Stimulated activated CD8-positive, alpha-beta memory T cell treated with anti-CD3 and anti-CD28 coated beads, Interleukin-2, amount 100 ng/mL, for 48 hours (primary cell): ENCODE measurements at places on chromosomes 16 and 17.
A peak's percentile ranks its signal among the peaks of the same experiment; 100 is the strongest.

GRCh38 chr17:81512562-81513371, at the start of gene ACTG1:
Gene ACTG1 (minus strand): TSS chr17:81512799. CDS start chr17:81512354, 445 bp downstream.
- DNase-seq, result peak; percentile 87

GRCh38 chr16:69508033-69508755, 57.6 kb upstream of the NFAT5 start:
- DNase-seq, result no peak

DNA sequence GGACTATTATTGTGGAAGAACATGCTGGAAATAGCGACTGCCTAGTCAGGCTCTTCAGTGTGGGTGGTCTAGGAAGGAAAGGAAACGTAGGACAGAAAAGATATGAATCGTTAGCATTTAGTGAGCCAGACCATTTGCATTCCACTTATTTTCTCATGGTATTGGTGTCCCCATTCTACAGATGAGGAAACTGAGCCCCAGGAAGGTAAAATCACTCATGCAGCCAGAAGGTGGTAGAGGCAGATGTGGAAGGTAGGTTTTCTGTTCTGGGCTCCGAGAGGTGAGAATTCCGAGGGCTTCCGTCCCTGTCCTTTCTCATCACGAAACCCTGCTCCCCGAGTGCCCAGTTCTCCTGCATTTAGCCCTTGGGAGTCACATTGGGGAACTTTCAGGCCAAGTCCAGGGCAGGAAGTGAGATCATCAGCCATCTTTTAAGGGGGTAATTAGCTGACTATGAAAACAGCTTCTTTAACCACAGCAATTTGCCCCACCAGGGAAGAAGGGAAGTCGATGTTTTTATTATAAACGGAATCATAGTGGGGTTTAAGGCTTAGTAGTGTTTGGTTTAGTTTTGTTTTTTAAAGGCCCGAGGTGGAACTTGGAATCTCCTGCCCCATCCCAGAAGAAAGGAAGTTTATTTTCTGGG, 110.7 kb upstream of the IRX3 start:
- DNase-seq, result no peak

GRCh38 chr17:67642488-67642887, 75.2 kb upstream of the NOL11 start:
- DNase-seq, result no peak

DNA sequence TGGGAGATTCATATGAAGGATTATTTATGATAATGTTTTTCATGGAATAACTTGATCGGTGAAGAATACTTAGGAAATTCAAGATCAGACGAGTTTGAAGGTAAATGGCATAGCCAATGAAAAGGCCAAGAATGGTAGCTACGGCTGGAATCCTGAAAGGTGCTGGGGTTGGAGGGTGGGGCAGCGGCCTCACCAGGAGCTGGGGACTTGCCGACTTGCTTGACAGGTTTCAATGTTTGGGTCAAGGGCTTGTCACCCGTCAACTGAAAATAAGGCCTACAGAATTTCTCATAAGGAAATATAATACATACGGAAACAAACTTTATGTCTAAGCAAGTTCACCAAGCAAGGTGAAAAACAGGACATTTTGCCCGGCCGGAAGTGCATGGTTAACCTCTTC, 9.9 kb downstream of the CRYM start:
- no peak for DNase-seq

DNA sequence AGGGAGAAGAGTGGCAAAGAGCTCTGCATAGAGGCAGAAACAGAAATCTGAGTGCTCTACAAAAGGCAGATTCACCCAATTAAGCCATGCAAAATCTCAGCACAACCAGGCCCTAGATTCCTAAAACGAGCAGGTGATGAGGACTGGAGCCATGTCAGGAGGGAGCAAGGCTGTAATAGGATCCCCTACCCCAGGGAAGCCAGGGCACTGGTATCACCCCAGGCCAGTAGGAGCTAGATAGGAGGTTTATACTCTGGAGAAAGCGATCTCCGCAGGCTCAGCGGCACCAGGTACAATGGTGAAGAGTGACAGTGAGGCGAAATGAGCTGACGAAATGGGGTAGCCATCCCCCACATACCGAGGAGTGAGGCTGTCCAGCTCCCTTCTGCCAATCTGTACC, 171.5 kb downstream of the PARN start:
- no peak for DNase-seq

- no peak for DNase-seq
These were observed 12.1 kb upstream of the NLK start for GRCh38 chr17:28030386-28030785.

- DNase-seq, result no peak
These were observed 169.8 kb downstream of the PITPNC1 start for GRCh38 chr17:67546578-67547527.

DNA sequence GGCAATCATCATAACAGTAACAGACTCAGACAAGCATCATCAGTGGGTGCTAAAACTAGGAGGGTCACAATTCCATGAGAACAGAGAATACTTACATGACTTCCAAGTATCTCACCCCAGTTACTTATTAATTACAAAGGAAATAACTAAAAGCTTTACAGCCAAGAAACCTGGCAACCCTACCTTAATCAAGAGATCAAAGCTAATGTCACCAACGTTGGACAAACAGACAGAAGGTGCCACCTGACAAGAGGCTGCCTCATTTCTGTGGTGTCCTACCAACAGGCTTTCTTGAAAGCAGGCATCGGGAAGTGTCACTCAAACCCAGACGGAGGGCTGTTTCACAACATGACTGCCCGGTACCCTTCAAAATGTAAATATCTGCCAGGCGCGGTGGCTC, 84.6 kb downstream of the RMI2 start:
- no peak for DNase-seq

- no peak for DNase-seq
These were observed 103.9 kb upstream of the NETO2 start for GRCh38 chr16:47247690-47248089.

- no peak for DNase-seq
These were observed 1.3 kb downstream of the NLK start for GRCh38 chr17:28043741-28044140.

DNA sequence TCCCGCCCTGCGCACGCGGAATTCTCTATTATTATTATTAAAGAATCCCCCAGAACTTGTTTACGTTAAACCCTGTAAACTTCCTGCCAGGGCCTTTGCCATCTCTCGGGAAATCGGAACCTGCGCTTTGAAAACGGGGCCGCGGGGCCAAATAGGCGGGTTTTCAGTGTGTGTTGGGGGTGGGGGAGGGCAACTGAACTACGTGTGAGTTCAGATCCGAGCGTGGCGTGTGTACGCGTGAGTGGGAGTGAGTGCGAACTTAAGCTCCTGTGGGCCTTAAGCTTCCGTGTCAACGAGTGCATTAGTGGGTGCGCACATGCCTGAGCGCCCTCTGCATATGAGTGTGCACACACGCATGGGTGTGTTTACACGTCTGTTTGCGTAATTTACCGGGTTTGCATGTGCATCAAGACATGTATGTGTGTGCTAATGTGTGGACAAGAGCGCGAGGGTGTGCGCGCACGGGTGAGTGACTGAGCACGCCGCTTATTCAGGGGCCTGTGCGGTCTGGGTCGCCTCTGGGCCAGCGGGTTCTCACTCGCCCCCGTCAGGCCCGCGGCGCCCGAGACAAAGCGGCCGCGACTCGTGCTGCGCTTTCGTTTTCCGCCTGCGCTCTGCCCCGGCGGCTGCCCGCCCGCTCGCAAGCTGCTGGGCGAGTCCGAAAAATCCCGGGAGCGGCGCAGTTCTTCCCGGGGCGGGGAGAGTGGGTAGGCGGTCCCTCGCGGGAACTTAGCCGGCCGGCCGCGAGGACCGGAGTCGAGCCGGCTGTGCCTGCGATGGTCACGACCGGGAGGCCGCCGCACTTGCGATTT, 1.2 kb upstream of the FOXF1 start:
- DNase-seq, result no peak

- no peak for DNase-seq
These were observed 2.9 kb upstream of the DEF8 start for GRCh38 chr16:89945654-89946053.

- no peak for DNase-seq
These were observed 23.6 kb downstream of the METTL22 start for GRCh38 chr16:8645141-8645521.

DNA sequence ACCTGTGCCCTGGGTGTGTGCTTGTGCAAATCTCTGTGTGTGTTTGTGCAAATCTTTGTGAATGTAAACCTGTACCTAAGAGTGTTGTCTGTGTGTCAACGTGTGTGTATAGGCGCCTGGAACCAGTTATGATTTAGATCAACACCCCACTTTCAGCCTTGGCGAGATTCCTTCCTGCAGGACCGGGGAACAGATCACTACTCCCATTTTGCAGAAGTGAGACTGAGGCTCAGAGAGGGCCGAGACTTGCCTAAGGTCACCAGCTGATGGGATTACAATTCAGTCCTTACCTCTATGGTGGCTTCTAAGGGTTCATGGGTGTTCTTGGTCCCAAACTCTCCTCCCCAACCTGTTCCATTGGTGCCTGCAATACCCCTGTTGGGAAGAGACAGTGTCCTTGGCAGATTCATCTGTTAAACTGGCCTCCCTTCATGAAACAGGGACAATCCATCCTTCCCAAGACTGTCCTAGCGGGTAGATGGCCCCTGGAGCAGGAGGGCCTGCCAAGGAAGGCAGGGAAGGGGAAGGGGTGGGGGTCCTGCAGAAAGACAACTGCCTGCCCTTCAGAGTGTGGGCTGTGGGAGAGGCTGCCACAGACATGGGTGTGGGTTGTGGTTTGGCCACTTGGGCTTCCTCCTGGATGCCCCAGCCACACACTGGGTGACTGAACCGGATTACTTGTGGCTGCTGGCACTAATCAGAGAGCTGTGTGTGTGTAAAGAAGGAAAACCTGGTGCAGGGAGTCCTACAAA, 6.9 kb upstream of the MAPK7 start:
- DNase-seq, result no peak

DNA sequence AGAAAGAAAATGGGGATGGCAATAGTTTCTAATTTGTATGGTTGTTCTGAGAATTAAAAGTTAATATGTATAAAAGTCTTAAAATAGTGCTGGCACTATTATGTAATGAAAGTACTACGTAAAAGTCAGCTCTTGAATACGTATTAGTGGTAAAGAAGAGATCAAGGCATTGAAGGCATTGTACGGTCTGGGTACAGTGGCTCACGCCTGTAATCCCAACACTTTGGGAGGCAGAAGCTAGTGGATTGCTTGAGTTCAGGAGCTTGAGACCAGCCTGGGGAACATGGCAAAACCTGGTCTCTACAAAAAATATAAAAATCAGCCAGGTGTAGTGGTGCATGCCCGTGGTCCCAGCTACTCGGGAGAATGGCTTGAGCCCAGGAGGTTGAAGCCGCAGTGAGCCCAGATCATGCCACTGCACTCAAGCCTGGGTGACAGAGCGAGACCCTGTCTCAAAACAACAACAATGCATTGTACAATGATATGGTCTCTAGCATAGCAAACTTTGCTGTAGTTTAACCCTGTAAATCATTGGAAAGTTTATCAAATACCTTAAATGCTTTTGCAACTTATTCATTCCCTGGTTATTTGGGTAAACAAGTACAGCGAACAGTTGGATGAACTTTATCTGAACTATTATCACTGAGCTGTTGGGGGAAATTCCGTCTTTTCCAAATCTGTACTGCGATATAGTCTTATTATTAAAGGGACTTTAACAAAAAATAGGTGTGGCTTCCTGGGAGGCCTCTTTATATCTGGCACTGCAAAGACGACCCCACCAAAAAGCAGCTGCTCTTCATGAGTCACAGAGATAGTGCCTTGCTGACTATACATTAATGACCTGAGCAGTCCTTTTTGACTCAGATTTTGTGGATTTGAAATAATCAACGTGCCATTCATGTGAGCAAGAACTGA, 73.6 kb downstream of the GPRC5B start:
- no peak for DNase-seq
